ENCODE measurements at places on chromosomes 12 and 14. TPM values are rescaled to one million over a fixed set of nuclear protein-coding genes. Genes with fewer than 3 reads are reported as not detected.

The KRT79 gene
- not detected for total RNA-seq

The OR6C70 gene
- not detected for total RNA-seq

The ANKRD33 gene
- not detected for total RNA-seq

The CD163 gene
- not detected for total RNA-seq

The PROX2 gene
- total RNA-seq, result not detected
